ENCODE measurements at places on chromosomes 12 and 14. TPM values are rescaled to one million over a fixed set of nuclear protein-coding genes. Genes with fewer than 3 reads are reported as not detected.
A peak's percentile ranks its signal among the peaks of the same experiment; 100 is the strongest.

GRCh38 chr12:28191051-28192048, 1.1 kb downstream of the CCDC91 start:
- no peak for DNase-seq

DNA sequence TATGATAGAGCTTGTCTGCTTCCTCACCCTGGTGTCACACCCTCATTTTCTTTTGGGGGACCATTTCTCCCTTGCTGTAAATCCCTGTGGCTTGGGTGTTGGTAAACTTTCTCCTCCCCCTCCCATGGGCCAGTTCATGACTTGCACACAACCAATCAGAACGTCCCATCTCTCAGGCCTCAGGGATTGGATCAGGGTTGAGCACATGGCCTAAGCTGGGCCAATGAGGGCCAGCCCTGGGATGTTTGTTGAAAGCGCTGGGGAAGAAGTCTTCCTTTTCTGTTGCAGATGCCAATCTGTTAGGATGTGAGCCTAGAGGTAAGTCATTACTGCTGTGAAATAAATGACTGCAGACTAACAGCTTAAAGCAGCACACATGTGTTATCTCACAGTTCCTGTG, 136.7 kb downstream of the AACS start:
- no peak for DNase-seq

DNA sequence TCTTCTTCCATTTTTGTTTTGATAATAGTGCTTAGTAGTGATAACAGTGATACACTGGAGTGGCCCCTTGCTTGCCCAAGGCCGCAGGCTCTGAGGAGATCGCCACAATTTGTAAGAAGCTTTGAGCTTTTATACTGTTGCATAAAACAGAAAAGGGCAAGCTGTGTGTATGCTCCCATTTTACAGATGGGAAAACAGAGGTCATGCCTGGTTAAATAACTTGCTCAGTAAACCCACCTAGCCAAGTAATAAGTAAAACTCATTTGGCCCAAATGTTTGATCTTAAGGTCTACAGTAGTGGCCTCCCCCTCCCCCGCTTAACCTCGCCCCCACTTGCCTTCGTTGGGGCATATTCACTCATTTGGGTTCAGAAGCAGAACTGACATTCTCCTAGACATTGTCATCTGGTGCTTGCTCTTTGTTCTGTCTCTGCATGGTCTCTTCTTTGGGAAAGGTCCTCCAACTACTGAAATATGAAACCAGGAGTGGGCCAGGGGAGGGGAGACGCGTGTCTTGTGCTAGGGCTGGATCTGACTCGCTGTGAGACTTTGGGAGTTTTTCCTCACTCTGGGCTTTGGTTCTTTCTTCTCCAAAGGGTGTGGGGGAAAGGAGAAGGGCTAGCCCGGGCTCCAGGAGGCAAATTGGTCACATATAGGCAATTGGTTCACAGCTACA, 88.1 kb downstream of the PAPOLA start:
- no peak for DNase-seq

- DNase-seq, result no peak
Observed at GRCh38 chr12:69851976-69852375, 26.9 kb downstream of the MYRFL start.

- no peak for DNase-seq
Observed at GRCh38 chr12:53869500-53869899, 69.1 kb upstream of the HOXC13 start.

GRCh38 chr14:32578181-32578580, 249.1 kb downstream of the AKAP6 start:
- no peak for DNase-seq

DNA sequence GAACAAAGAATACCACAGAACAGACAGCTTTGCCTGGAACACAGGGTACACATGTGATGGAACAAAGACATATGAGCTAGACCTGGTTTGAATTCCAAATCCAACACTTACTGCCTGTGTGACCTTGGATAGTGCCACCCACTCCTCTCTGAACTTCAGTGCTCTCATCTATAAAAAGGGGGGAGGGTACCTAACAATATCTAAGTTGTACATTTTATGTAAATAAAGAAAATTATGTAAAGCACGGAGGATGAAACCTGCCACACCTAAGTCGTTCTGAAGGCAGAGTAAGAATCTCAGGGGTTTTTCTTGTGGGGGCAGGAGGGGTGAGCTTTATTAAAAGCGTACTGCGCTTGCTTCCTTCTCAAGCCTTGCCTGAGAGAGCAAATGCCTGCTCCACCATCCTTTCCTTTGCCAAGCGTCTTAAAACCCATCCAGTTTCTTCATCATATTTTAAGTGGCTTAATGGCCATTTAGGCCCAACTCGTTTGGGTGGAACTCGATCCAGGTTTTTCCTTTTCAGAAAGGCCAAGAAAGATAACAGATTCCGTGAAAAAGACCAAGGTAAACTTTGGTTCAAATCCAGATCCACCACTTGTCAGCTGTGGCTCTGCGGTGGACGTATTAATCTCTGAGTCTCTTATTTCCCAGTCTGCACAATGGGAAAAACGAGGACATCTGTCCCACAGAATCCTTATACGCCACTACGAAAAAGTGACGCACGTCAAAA, 946 bp downstream of the DDX24 start:
- DNase-seq, result no peak

GRCh38 chr12:79659961-79660431, 30.8 kb downstream of the PAWR start:
- DNase-seq, result no peak

GRCh38 chr12:77610446-77610845, 220.2 kb upstream of the NAV3 start:
- no peak for DNase-seq

GRCh38 chr12:28035500-28035899, 63.0 kb upstream of the PTHLH start:
- no peak for DNase-seq

DNA sequence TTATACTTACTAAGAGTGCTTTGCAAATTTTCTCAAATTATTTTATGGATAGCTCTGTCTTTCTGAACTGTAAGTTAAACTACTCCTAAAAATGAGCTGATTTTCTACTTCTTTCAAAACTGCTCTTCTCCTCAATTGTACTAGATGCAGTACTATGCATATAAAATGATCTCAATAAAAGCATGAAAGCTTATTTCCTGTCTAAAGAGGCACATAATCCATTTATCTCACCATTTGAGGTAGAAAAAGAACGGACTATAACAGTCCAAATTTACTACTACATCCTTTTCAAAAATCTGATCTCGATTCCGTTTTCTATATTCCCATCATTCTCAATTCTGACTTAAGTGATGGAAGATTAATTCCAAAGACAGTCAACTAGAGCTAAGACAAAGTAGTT, 14.4 kb downstream of the SLIRP start:
- DNase-seq, result no peak

DNA sequence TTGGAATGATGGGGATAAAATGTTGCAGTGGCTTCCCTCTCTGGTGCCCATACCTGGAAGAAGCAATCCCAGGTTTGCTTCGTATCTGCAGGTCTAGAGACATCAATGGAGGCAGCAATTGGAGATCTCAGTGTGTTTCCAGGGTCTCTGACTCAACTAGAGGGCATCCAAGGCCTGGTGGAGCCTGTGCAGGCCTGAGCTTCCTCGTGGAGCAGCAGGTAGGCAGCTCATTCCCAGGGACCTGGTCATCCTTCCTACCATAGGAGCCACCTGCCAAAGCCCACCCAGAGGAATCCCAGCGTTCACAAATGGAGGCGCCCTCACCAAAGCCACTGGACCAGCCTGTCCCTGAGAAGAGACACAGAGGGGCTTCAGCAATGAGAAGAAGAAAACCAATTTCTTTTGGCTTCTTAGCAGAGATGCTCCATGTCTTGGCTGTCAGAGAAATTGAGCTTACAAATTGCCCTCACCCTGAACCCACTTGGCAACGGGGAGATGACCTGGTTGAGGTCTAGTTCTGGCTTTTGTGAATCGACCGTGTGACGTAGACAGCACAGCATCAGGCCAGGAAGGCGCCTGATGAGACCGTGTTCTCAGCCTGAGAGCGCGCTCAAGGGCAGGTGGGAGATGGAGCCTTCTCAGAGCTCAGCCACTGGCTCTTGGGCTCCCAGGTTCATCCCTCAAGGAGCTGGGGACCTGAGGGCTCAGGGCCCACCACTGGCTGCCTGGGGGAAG, 283.6 kb downstream of the DPF3 start:
- no peak for DNase-seq

GRCh38 chr12:76586764-76587395, 27.3 kb upstream of the OSBPL8 start:
- DNase-seq, result no peak

- no peak for DNase-seq
Observed at GRCh38 chr14:82422230-82422629, 888.6 kb upstream of the SEL1L start.

DNA sequence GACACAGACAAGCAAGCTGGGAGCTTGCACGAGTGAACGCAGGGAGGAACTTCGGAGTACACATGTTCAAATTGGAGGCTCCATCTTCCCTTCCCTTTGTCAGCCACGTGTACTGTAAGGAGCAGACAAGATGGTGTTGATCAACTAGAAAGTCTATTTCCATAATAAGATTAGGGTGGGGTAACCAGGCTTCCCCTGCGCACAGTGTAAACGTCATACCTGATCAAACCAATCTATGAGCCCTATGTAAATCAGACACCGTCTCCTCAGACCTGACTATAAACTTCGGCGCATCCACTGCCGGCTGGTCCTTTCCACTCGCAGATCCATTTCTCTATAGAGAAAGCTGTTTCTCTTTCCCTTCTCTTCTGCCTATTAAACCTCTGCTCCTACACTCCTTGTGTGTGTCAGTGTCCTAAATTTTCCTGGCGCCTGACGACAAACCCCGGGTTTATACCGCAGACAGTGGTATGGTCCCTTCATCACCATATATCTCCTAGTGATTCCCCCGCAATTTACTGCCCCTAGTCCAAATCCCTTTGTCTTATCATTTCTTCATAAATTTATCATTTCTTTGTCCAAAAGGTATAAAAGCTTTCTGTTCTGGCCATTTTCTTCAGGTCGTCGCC, 7.5 kb upstream of the ETFBKMT start:
- DNase-seq, result no peak

DNA sequence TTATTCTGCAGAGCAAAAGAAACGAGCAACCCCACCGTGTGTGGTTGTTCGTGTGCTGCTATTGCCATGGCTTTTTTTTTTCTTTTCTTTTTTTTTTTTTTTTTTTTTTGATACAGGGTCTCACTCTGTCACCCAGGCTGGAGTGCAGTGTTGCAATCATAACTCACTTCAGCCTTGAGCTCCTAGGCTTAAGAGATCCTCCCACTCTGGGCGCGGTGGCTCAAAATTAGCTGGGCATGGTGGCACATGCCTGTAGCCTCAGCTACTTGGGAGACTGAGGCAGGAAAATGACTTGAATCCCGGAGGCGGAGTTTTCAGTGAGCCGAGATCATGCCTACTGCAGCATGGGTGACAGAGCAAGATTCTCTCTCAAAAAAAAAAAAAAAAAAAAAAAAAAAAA, 144.2 kb downstream of the ESR2 start:
- no peak for DNase-seq

- DNase-seq, result no peak
Observed at GRCh38 chr12:77560714-77561113, 270.0 kb upstream of the NAV3 start.

DNA sequence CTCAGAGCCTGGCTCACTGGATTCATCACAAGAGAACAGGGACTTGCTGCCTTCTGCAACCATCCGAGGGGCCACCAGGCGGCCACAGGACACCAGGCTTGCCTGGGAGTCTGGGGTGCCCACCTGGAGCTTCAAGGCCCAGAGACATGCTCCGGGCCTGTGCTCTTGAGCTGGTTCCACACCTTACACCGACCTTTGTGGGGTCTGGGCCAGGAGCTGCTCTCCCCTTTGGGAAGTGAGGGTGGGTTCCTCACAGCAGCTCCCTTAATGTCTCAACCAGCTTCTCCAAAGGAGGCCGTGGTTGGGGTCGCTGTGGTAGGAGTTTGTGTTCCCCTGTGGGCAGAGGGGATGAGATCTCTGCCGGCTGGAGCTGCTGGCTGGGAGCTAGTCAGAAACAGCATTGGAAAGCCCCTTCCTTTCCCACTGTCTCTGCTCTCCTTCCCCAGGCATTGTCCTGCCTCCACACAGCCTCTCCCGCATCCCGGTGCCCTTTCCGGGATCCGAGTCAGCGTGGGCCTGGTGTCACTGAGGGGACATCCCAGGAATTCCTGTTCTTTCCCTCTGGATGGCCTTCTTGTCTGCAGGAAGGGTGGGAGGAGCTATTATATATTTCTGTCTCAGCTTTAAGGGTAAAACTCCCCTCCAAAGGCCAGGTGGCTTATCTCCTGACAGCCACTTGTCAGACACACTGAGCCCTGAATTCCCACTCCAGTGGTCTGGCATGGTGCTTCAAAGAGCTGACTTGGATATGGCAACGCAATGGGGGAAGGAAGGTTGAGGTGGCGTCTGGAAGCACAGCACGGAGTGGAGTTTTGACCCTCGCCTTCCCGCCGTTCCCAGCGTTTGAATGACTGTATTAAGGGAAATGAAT, 5.1 kb upstream of the PAPLN start:
- peak; percentile 67 for DNase-seq

- no peak for DNase-seq
Observed at GRCh38 chr14:67703997-67704396, 2.3 kb downstream of the RDH12 start.

- DNase-seq, result no peak
Observed at GRCh38 chr12:304805-305204, 42.2 kb upstream of the SLC6A13 start.

DNA sequence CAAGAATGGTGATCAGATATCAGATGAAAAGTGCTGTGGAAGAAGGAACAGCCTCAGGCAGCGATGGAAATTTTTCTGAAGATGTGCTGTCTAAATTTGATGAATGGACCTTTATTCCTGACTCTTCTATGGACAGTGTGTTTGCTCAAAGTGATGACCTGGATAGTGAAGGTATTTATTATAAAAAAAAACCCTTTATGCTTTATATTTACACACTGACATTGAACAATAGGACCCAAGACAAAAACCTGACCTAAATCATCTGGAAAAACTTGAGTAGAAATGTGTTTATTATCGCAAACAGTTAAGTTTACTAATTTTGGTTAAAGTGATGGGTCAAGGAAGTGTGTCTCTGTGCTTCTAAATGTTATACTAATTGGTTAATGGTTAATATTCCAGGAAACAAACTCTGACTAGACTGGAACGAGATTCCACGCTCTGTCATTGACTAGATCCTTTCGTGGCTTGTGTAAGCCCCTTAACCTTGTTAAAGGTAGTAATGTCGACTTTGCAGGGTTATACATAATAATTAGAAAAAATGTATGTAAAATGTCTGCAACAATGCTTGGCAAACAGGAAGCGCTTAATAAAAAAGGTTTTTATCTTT, 62.7 kb downstream of the LRRK2 start:
- DNase-seq, result no peak

PRIM1 gene
- total RNA-seq, result 3.2 TPM

COL2A1 gene
- not detected for total RNA-seq

GALNT8 gene
- total RNA-seq, result 4.7 TPM

SDR9C7 gene
- total RNA-seq, result not detected

SLC5A8 gene
- not detected for total RNA-seq

PAPLN gene
- total RNA-seq, result 5.8 TPM

MFAP5 gene
- 59.7 TPM for total RNA-seq

LTB4R2 gene
- 3.7 TPM for total RNA-seq

CNTN1 gene
- 4.8 TPM for total RNA-seq

R3HDM2 gene
- total RNA-seq, result 55.8 TPM

IFNG-AS1 gene
- total RNA-seq, result 0.42 TPM

DPF3 gene
- total RNA-seq, result 0.65 TPM

DNAJC22 gene
- total RNA-seq, result not detected

ALG10B gene
- 5.3 TPM for total RNA-seq

AQP6 gene
- 0.39 TPM for total RNA-seq

RAD51AP1 gene
- total RNA-seq, result 1.2 TPM

Data from aorta (tissue), 5 donors.